SK-MEL-5 (cell line): ENCODE measurements at places on chromosomes 1 and 21. TPM values are rescaled to one million over a fixed set of nuclear protein-coding genes. Genes with fewer than 3 reads are reported as not detected.

The ZSWIM5 gene
- total RNA-seq: 2.2 and 2.6 TPM in 2 replicates

The KIF21B gene
- total RNA-seq: 0.74 and 0.85 TPM in 2 replicates

The CLDN8 gene
- total RNA-seq: not detected in 2 replicates

The C4BPA gene
- total RNA-seq: not detected in 2 replicates

The PLK3 gene
- 3.4 and 5.0 TPM in 2 replicates for total RNA-seq

The ZFP69B gene
- total RNA-seq: 3.3 and 3.4 TPM in 2 replicates

The THEM5 gene
- total RNA-seq: not detected in 2 replicates

The BRDT gene
- total RNA-seq: not detected in 2 replicates

The IL12RB2 gene
- 28.6 and 29.8 TPM in 2 replicates for total RNA-seq

The CD101 gene
- total RNA-seq: not detected in 2 replicates

The RSPH1 gene
- 0.11 TPM in 1 of 2 replicates, not detected in the other for total RNA-seq

The CFAP45 gene
- total RNA-seq: 0.13 and 0.56 TPM in 2 replicates

The FAM229A gene
- 0.74 and 0.85 TPM in 2 replicates for total RNA-seq

The VWA5B1 gene
- total RNA-seq: not detected in 2 replicates

The BEND5 gene
- total RNA-seq: 0.35 TPM in 1 of 2 replicates, not detected in the other

The SDC3 gene
- 73.0 and 75.0 TPM in 2 replicates for total RNA-seq

The AK5 gene
- 0.11 and 0.51 TPM in 2 replicates for total RNA-seq

The COL11A1 gene
- 0.26 TPM in 1 of 2 replicates, not detected in the other for total RNA-seq

The FAM72C gene
- total RNA-seq: 3.6 and 4.7 TPM in 2 replicates

The DBT gene
- total RNA-seq: 3.6 and 4.9 TPM in 2 replicates

GRCh38 chr1:58929671-58930325, 146.0 kb upstream of the JUN start:
- no peak for DNase-seq

GRCh38 chr1:87743256-87743655, 414.6 kb downstream of the LMO4 start:
- no peak for DNase-seq

- DNase-seq: peak; percentile 66
Observed at GRCh38 chr21:34157521-34157920, 84.1 kb downstream of the MRPS6 start.

GRCh38 chr1:150881331-150882070, 5.1 kb upstream of the ARNT start:
- peak; percentile 32 for DNase-seq

DNA sequence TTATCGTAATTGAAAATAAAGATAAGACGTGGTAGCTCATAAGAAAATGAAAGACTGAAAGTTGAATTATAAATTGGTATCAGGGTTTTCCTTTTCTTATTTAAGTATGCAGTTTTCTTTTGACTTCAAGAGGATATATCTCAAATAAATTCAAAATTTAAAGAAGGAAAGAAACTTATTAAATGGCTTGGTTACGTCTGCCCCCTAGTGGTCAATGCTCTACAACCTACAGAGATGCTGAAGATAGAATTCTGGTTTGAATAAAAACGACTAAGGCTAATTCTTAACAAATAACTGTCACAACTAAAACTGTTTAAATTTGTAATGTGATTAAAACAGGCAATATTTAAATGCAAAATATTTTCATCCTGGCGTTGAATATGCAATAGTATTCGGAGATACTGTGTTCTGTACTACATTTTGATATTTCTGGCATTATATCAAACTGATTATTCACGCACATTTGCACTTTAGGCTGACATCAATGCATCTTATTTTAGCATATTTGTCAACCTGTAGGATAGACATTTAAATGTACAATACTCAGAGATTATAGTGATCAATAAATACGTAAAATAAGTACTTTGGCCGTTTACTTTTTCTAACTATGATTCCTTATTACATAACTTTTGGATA, 26.8 kb downstream of the IFI44 start:
- peak; percentile 64 for DNase-seq

GRCh38 chr1:232725305-232726047, 79.7 kb upstream of the MAP10 start:
- DNase-seq: no peak

- DNase-seq: peak; percentile 66
Observed at GRCh38 chr21:37582590-37582989, 216.0 kb downstream of the DYRK1A start.

GRCh38 chr1:3249231-3249630, 180.2 kb downstream of the PRDM16 start:
- DNase-seq: no peak

DNA sequence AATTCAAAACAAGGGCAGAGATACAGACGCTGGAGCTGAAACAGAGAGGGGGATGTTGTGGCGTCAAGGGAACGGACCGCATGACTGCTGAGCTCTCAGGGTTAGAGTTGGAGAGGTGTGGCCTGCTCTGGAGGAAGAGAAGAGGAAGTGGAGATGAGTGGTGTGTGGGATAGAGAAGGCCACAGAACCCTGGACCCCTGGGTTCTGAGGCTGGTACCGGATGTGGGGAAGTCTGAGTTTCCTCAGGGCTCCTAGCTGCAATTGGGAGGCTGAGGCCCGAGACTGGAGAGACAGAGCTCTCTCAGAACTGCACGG, 1.8 kb downstream of the BCAN start:
- DNase-seq: no peak

- DNase-seq: no peak
Observed at GRCh38 chr1:186575348-186575747, 104.9 kb downstream of the PTGS2 start.

DNA sequence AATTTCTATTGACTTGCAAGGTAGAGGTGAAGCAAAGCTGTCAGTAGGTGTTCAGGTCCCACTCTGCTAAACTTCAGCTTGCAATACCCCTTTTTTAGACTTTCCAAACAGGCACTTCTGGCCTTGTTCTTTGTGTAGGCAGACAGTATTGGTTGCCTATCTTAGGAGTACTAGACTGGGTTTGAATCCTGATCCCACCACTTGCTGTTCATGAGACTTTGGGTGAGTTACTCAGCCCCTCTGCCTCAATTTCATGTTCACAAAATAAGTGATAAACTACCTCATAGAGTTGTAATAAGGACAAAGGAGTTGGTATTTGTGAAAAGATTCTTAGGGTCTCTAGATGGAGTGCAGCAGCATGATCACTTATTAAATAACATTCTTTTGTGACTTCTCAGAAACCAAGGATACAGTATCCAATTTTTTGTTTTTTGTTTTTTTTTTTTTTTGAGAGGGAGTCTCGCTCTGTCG, 5.2 kb downstream of the RCC1 start:
- peak; percentile 55 for DNase-seq

DNA sequence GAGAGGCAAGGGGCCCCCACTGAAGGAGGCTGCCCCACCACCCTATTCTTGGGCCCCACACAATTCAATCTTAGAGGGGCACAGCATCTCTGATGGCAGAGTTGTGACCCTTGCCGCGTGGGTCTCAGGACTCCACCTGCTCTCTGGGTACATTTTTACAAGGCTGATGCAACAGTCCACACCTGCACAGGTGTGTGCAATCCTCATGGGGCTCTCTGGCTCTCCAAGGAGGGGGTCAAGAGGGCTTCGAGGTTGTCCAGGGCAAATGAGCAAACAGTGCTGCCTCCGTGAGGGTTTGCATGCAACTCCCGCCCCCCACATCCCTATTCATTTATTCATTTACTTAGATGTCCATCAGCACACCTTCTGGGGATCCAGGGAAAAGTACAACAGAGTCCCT, 81.6 kb upstream of the IFFO2 start:
- no peak for DNase-seq

- no peak for DNase-seq
Observed at GRCh38 chr1:36095760-36096405, 7.2 kb downstream of the ADPRS start.

- DNase-seq: no peak
Observed at GRCh38 chr21:45231705-45232104, 56.0 kb downstream of the POFUT2 start.

DNA sequence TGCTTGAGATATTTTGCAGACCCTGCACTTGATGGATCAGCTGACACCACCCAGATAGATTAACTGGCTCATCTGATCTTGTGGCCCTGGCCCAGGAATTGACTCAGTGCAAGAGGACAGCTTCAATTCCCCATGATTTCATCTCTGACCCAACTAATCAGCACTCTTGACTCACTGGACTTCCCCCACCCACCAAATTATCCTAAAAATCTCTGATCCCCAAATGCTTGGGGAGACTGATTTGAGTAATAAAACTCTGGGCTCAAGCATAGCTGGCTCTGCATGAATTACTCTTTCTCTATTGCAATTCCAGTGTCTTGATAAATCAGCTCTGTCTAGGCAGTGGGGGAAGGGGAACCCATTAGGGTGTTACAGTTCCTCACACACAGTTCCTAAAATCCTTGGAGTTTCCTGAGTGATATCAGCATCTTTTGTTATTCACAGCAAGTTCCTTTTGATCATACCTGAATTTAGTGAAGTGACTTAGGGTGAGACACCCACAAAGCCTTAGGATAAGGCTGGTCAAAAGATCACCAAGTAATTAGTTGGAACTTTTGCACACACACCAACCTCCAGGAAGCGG, 104.2 kb downstream of the COP1 start:
- DNase-seq: no peak

GRCh38 chr1:46793126-46793525, 5.7 kb upstream of the CYP4B1 start:
- DNase-seq: no peak

GRCh38 chr1:42118125-42118524, 35.1 kb upstream of the GUCA2B start:
- peak; percentile 4 for DNase-seq

DNA sequence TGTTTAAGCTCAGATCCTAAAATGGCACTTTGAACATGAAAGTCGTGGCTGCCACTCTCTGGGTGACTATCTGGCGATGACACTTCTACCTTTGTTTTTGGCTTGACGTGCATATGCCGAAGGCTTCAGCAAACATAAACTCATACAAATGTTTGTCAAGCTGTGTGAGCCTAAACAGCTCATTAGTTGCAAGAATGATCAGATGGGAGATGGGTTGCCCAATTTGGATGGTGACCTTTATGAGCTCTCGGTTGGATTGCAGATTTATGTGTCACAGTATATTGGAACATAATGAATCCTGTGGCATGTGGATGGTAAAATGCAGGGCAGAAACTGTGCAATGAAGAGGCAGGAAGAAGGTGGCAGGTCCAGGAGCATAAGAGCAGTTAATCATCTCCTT, 229.3 kb downstream of the DISC1 start:
- DNase-seq: no peak

DNA sequence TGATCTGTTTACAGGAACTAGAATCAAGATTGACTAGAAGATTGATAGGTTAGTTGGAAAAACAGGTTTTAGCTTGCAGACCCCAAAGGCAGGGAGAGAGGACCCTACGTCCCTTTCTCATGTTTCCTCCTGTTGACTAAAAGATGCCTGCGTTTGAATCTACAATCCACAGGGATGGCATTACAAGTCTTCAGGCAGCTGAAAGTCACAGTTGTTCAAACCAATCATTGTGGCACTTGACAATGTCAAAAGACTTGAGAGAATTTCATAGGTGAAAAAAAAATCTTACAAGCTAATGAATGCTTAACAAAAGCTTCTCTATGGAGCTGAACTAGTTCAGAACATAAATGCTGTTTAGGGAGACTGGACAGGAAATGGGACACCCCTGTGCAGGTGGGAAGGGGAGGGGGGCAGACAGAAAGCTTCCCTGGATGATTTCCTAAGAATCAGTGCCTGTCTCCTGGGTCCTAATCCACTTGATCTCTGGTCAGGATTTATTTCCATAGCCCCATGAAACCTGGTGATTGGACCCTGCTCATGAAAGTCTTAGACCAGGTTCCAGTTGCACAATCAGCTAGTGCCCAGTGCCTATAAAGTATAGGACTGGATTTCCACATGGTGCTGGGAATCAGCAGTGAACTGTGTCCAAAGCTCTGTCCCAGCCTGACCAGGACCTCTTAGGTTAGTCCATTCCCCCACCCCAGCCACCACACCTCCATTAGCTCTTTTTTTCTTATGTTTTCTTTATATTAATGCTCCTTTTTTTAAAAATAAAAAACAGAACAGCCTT, 91.6 kb upstream of the BCAR3 start:
- DNase-seq: no peak
